LHCN-M2 (cell line): ENCODE measurements at places on chromosomes 16 and 17. TPM values are rescaled to one million over a fixed set of nuclear protein-coding genes. Genes with fewer than 3 reads are reported as not detected.

GRCh38 chr17:65365169-65365568, 196.3 kb downstream of the AXIN2 start:
- DNase-seq = no peak

DNA sequence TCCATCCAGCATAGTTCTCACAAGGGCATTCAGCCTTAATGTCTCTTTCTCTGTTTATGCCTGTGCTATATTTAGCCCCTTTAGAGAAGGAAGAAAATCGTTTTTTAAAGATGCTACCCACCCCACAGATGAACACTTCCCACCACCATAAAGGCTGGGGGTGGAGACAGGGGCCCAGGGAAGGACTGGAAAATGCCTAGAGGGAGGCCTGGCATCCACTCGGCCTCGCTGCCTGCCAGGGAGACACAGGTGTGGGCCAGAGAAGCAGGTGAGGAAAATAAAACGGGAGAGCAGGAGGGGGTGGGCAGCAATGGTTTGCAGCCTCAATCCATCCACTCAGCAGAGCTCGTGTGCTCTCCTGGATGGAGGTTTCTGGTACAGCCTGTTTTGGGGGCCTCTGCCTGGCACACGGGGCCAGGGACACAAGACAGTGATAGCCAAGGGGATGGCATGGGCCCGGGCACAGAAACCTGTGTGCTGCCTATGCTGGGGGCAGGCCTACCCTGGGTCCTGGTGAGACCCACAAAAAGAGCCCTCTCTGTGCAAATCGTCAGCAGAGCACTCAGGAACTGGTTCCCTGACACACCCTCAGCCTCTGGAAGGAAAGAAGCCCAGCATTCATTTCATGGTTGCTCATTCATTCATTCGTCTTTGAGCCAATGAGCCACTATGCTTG, 121.4 kb downstream of the C16orf78 start:
- no peak for DNase-seq

GRCh38 chr17:54455251-54455868, 445.3 kb upstream of the TOM1L1 start:
- no peak for DNase-seq

DNA sequence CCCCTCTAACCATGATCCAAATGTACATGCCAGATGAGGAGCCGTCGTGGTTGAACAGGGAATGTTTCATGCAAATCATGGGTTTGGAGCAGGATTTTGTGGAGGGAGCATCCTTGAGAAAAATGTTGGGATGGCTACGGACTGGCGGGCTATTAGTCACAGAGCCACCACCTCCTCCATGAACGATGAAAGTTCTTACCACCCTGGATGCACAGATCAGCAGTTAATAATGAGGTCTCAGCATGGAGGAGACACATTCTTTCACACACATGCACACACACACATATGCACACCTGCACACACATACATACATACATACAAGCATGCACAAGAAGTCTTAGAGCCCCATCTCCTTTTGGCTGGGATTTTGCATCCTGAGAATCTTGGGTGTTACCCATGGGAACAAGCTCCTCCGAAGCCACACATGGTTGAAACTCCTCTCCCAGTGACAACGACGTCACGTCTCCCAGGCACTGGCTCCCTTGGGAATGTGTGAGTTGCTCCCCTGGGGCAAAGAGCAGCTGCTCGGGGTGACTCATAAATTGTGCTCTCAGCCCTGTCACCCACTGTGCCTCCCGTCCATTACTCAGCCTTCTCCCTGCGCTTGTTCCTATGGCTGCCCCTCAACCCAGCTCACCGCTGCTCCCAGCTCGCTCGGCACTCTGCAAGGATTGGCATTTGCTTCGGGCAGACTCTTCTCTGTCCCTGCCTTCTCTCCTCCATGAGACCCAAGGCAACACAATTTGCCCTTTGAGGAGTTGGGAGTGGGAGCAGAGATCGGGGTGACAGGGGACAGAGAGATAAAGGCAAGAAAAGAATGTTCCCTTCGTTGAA, 344.6 kb downstream of the SOX9 start:
- DNase-seq = peak; percentile 87

DNA sequence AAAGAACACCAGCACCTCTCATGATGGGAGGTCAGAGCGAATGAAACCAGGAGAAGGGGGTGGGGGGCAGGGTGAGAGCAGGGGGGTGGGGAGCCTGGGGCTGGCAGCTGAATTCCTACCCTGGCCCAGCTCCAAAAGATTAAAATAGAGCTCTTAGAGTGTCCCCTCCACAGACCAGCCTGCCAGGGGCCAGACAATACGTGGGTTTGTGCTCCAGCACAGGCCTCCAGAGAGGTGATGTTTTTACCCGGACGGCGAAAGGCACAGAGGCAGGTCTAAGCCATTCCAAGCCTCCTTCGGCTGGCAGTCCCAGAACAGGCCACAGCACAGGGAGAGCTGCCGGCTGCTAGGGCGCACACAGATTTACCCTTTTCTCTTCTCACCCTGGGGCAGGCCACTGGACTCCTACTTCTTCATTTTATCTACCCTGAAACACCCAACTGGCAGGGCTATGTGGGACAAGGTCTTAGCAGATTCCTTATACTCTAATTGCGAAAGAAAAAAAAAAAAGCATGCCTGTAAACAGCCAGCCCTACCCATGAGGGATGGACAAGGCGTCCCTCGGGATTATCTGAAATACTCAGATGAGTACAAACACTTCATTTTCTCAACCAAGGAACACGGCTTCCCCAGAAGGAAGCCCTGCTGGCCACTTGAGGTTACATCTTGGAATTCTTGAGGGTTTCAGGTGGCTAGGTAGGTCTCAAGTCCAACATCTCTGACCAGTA, 71.9 kb upstream of the NOG start:
- DNase-seq = no peak

DNA sequence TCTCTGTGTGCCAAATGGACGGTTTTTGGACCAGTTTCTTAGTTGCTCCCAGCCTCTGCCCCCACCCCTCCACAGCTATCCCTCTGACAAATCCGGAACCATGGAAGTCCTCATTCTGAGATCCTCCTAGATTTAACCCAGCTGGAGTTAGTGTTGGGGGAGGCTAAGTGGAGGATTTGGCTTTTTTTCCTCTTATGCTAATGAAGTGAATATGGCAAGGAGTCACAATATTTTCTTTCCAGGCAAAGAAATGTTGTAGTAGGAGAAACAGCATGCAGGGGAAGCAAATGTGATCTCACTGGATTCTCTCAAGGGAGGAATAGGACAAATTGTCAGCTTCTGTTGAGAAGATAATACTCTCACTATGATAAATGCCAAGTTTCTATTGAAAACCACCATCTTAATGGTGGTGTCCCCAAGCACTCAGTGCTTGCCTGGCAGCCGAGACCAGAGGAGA, 159.5 kb downstream of the MSI2 start:
- DNase-seq = no peak

- DNase-seq = peak; percentile 17
Measured at GRCh38 chr17:37239690-37240334, 136.0 kb upstream of the C17orf78 start.

- DNase-seq = peak; percentile 82
Measured at GRCh38 chr16:637081-638018, 1.2 kb upstream of the METTL26 start.

- peak; percentile 41 for DNase-seq
Measured at GRCh38 chr17:31722251-31723056, 136.6 kb downstream of the COPRS start.

DNA sequence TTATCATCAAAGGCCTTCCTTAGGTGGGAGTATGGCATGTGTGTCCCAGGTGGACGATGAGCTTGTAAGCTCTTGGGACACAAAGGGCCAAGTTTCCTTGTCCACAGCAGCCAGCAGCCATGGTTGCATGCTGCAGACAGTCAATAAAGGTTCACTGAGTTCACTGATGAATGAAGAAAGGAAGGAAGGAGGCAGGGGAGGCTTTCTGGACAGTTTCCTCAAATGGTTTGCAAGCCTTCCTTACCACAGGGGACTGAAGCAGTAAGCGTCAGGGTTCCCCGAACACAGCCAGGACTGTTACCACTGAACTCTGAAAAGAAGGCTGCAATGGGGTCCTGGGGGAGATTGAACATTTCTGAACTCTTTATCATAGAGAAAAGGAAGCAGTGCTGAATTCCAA, 111.1 kb downstream of the GAS7 start:
- DNase-seq = no peak

- no peak for DNase-seq
Measured at GRCh38 chr17:5769593-5770354, 185.5 kb upstream of the NLRP1 start.

GRCh38 chr16:85312642-85313525, 200.6 kb upstream of the CIBAR2 start:
- DNase-seq = no peak

DNA sequence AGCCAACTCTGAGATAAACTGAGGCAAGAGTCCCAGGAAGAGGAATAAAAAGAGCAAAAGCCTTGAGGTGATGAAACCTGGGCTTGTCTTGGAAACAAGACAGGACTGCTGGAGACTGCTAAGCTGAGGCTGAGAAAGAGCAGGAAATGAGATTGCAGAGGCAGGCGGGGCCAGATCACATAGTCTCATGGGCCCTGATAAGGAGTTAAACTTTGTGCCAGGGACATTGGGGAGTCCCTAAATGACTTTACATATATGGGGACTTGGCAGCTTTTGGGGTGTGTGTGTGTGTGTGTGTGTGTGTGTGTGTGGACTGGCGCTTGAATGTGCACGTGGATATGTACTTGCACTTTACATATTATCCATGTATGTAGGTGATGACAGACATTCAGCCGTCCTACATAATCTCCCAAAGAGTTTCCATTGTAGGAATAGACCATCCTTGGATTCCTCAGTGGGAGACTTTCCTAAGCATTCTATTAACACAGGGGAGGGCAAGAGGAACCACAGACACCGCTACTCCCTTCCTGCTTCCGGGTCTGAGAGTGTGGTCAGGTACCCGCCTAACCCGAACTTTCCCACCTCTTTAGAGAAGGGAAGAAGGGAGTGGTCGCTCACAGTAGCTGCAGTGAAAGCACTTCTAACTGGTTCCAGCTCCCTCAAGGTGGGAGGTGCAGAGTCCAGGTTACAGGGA, 123.1 kb downstream of the LYRM1 start:
- no peak for DNase-seq

SMIM36 gene
- total RNA-seq = not detected in 2 replicates

GP1BA gene
- not detected in 2 replicates for total RNA-seq

CDH3 gene
- total RNA-seq = not detected in 2 replicates

MAPT gene
- total RNA-seq = 0.06 TPM in 1 of 2 replicates, not detected in the other

CNGB1 gene
- not detected in 2 replicates for total RNA-seq
